ENCODE measurements at places on chromosomes 3 and 15.

GRCh38 chr15:40163657-40164416 is 3.0 kb downstream of the BUB1B start:
- no peak for DNase-seq

- no peak for DNase-seq
Observed at GRCh38 chr15:89457086-89457485, 39.3 kb downstream of the RHCG start.

- no peak for DNase-seq
Observed at GRCh38 chr15:58742819-58743502, 6.5 kb downstream of the ADAM10 start.

- DNase-seq = no peak
Observed at GRCh38 chr15:85742186-85742821, 52.4 kb downstream of the KLHL25 start.

- DNase-seq = no peak
Observed at GRCh38 chr3:17175187-17175807, 290.5 kb downstream of the PLCL2 start.

DNA sequence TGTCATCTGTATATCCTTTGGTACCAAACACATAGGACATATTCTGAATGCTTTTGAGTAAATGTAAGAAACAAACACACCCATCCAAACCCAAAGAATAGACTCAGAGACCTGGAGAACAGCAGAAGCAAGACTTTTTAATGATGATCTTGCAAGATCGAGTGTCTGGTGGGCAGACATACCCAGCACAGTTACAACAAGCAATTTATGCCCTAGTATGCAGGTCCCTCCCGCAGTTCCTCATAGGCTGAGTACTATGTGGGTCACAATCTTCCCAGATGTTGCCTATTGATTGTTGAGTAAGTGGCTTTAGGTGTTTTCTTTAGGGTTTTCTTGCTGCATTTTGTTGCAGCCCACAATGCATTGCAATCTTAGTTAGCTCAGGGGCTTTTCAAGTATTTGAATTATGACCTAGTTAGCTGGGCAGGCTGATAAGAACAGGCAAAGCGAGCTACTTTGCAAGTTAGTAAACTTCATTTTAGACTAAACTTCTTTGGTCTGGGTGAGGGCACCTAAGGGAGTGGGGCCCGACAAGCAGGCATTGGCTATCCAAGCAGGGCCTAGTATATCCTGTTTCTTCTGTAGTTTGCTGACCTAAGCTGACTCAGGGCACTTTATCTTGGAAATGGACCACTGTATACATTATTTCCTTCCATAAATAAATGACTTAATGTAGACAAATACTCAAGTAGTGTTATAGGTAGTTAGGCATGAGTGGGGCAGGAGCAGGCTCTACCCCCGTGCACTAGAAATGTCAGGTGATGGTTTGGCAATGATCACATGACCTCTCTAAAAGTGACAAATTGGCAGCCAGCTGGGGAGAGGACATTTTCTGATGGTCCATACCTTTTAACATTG is 87.3 kb upstream of the LIPC start:
- no peak for DNase-seq

GRCh38 chr15:37360724-37361123 is 260.4 kb upstream of the MEIS2 start:
- no peak for DNase-seq

GRCh38 chr3:118292841-118293240 is 741.8 kb downstream of the IGSF11 start:
- DNase-seq = no peak

DNA sequence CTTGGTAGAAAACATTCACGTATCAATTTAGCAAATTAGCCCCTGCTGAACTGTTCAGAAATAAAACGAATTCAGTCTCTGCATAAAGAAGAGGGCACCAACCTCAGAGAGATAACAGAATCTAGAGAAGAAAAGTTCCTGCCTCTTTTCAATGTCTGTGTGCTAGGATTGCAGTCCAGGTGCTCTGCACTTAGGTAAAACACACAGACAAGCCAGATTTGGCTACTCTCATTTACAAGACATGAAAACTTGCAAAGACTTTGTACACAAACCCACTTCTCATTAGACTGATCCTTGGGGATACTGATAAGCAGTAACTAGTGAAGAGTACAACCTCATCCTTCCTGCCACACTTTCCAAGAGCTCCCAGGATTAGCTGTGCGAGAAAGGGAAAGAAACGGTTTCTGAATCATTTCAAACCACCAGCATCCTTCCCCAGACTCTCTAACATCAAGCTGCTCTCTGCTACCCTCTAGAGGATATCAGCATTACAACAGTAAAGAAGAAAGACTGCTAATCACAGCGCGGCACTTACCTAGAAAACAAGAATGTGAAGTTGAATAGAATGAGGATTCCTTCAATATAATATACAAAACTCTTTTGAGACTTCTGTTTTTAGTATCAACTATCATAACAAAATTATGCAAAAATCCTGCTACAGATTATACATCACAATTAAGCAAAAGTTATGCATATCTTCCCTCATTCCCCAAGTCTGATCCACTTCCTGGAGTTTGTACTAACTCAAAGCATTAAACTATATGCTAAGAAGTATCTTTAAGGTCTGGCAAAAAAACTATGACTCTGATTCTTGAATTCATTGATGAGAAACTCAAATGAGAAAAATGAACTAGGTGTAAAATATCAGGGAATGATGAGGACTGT is 306.4 kb downstream of the MAGI1 start:
- DNase-seq = peak; percentile 18

GRCh38 chr3:48595526-48596121 is 495 bp upstream of the COL7A1 start:
- DNase-seq = no peak

DNA sequence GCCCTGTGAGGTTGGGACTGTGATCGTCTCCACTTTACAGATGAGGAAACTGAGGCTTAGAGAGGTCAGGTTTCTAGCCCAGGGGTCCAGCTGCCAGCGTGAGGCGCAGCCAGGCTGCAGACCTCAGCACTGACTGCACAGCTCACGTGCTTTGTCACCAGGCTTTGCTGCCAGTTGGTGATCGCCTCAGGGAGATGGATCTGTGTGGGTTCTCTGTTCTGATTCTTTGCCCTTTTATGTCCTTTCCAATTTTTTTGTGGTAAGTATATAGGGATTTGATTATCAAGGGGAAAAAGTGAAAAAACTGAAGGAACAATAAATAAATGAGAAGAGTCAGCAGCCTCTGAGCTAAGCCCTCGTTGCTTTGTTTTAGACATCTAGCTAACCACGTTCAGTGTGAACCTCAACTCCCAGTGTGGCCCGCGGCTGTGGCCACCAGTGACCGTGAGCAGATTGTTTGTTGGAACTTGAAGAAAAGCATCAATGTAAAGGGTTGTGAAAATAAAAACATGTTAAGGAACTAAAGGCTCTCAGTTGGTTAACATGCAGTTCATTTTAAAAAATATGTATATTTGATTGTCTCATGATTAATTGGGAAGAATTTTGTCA is 117.6 kb downstream of the PDE8A start:
- DNase-seq = no peak

Measured in neural crest cell (in vitro differentiated cells).